Esophagus squamous epithelium (tissue), 5 donors: ENCODE measurements at places on chromosomes 3 and 15. TPM values are rescaled to one million over a fixed set of nuclear protein-coding genes. Genes with fewer than 3 reads are reported as not detected.

Gene CCR9
- not detected for total RNA-seq

Gene EFHB
- total RNA-seq = 0.76 TPM

Gene ACKR4
- not detected for total RNA-seq

GRCh38 chr3:77524946-77525682 lies 485.2 kb downstream of the ROBO2 start:
- no peak for DNase-seq

Gene CP
- total RNA-seq = 15.8 TPM

DNA sequence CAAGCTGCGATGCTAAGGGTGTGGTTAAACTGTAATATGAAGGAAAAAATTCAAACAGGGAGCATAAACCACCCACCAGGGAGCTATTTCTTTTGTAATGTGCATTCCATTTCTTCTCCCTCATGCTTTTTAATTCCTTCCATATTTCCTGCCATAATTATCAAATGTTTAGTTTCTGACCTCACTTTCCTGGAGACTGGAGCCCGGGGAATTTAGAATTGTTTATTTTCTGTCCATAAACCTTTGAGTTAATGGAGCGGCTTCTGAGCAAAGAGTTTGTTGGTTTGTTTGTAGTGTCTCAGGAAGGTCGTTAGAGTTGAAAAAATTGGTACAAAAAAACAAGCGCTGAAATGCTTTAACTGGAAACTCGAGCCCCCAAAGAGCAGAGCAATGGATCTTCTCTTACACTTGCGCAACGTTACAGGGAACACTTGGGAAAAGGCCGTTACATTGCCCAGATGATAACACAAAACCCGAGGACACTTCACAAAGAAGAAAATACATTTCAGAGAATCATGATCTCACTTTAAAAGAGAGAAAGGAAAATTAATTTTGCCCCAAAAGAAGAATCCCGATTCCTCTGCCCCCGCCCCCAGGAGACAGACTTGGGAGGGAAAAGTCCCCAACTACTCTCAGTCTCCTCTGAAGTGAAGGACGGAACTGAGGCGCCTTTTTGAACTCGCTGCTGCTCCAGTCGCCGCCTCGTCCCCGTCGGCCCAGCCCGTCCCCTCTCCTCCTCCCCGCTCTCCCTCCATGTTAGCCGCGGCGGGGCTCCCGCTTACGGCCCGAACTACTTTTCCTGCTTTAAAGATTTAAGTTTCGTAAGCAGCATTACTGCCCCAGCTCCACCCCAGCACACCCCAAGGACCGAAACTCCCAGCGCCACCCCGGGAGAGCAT lies 842 bp downstream of the FSTL1 start:
- no peak for DNase-seq

Gene HDDC3
- total RNA-seq = 12.2 TPM

Gene C3orf85
- total RNA-seq = not detected
